ENCODE measurements at places on chromosomes 11 and 22.

GRCh38 chr11:19506816-19507486 lies 205.7 kb upstream of the NAV2 start:
- H3K27ac ChIP-seq = no peak overlapping the region
- H3K4me1 ChIP-seq = no peaks in the 10 kb centered on the region
- H3K36me3 ChIP-seq = no peaks in the 10 kb centered on the region
- H3K4me3 ChIP-seq = no peak overlapping the region
- peaks cover 3% of the 10 kb centered on the region for H3K27me3 ChIP-seq
- DNase-seq = no peak

- H3K4me3 ChIP-seq = no peak overlapping the region
- H3K27ac ChIP-seq = no peak overlapping the region
- no peaks in the 10 kb centered on the region for H3K27me3 ChIP-seq
- DNase-seq = peak; percentile 15
- no peaks in the 10 kb centered on the region for H3K36me3 ChIP-seq
- no peaks in the 10 kb centered on the region for H3K4me1 ChIP-seq
These were observed 300.9 kb downstream of the TENM4 start for GRCh38 chr11:79139900-79140299.

DNA sequence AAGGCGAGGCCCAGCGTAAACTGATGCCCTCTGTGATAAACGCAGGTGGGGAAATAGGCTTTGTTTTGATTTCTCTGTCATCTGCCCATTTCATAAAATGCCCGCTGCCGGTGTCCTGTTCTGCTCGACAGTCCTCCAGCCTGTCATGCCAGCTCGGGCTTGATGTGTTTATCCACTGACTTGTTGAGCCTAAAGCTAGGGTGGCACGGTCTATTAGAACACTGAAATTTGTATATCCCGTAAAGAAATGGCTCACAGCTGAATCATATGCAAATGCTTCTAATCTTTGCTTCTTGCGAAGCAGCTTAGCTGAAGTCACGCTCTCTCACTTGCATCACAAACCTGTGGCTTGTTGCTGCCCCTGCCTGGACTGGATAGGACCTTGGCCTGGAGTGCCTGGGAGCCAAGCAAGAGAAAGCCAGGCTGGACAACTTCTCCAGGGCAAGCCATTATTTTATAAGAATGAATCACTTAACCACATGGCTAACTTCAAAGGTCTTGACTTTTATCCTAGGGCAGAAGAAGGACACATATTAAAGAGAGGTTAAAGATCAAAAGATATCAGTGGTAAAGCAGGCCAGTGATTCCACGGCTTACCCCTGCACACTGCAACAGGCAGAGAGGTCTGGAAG lies 33.1 kb downstream of the EHF start:
- peak; percentile 7 for DNase-seq
- peaks cover 9% of the 10 kb centered on the region for H3K4me1 ChIP-seq
- no peaks in the 10 kb centered on the region for H3K36me3 ChIP-seq
- H3K27me3 ChIP-seq = no peaks in the 10 kb centered on the region

DNA sequence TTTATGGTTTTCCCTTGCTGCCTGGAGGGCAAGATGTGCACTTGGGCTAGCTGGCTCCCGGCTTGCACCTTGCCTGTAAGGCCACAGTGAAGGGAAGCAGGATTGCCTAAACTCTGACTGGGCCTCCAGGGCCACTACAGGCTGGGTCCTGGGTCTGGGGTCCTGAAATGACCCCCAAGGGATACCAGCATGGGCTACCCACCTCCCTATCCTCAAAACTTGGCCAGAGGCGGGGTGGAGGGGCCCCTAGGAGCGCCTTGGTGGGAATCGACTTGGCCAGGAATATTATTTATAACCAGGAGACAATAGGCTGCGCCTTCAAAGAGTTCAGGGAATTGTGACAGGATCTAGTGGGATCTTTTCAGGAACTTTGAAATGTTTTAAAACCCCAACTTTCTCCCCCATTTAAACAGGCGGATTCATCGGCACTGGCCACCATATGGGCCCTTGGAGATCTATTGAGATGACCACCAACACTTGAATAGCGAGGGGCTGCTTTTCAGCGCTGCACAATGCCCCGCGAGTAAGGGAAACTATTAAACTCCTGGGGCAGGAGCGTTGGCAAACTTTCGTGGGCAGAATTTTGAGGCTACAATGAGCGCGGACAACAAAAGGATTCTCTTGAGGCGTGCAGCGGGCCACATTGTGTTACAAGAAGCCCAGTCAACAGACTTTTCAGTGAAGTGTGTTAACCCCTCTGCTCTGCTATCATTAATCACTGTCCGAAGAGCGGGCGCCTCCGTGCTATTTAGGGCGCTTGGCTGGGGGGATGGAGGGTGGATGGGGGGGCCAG lies 15.2 kb downstream of the PAX6 start:
- H3K4me3 ChIP-seq = no peak overlapping the region
- no peak for DNase-seq
- peaks cover 25% of the 10 kb centered on the region for H3K27me3 ChIP-seq
- H3K27ac ChIP-seq = no peak overlapping the region
- no peaks in the 10 kb centered on the region for H3K36me3 ChIP-seq

All from common myeloid progenitor, CD34-positive (primary cell).